Transverse colon (tissue), 4 donors: ENCODE measurements at places on chromosomes 16 and 17.

GRCh38 chr17:54849660-54850059 is 51.0 kb upstream of the TOM1L1 start:
- DNase-seq = no peak

DNA sequence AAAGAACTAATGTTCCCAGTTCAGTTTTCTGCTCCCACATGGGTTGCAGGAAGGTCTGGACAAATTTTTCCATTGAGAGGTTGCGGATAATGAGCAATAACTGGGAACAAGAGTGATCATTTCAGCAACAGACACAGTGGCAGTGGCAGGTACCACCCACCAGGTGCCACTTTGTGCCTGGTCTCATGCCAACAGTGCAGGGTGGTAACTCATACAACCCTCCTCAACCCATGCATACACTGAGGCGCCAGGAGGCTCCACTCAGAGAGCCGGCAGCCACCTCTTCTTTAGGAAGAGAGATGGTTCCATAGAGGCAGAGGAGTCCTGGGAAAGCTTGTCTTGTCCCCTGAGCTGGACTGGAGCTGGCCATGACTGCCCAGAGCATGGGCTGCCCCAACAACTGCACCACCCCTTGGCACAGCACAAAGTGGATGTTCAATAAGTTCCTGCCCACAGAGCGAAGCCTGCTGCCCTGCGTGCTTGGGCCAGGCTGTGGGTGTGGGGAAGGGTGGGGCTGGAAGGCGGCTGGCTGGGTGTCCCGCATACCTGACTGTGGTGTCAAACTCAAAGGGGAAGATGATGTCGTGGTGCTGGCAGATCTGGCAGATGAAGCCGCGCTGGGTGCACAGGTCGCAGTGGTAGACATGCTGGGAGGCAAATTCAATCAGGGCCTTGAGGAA is 6.4 kb upstream of the ARHGAP27 start:
- peak; percentile 48 for DNase-seq

- DNase-seq = no peak
Observed at GRCh38 chr16:88566158-88566557, 4.0 kb upstream of the ZC3H18 start.

GRCh38 chr16:81732699-81733098 is 46.4 kb upstream of the PLCG2 start:
- DNase-seq = no peak

DNA sequence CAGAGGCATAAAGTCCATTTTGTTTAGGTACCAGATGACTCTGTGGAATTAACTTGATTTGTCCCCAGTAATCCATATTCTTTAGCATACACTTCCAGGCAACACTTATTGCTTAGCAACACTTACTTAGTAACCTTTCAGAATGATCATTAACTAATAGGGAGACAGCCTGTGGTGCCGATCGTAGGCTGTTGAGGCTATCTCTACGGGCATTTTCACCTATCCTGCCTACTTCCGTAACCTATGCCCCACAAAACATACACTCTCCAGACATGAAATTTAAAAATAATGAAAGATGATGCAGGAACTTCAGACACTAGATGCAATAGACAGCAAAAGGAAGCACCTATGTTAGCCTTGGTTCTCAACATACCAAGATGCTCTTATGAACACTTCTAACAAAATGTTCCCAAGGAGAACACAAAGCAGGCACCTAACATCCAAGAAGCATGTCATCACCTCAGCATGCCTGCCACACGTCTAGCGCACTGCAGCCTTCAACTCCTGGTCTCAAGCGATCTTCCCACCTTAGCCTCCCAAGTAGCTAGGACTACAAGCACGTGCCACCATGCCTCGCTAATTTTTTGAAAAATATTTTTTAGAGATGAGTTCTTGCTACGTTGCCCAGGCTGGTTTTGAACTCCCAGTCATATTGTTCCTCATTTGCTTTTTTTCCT is 34.5 kb downstream of the HLF start:
- no peak for DNase-seq

- peak; percentile 32 for DNase-seq
Observed at GRCh38 chr17:7133424-7133823, 18.8 kb upstream of the ASGR2 start.

DNA sequence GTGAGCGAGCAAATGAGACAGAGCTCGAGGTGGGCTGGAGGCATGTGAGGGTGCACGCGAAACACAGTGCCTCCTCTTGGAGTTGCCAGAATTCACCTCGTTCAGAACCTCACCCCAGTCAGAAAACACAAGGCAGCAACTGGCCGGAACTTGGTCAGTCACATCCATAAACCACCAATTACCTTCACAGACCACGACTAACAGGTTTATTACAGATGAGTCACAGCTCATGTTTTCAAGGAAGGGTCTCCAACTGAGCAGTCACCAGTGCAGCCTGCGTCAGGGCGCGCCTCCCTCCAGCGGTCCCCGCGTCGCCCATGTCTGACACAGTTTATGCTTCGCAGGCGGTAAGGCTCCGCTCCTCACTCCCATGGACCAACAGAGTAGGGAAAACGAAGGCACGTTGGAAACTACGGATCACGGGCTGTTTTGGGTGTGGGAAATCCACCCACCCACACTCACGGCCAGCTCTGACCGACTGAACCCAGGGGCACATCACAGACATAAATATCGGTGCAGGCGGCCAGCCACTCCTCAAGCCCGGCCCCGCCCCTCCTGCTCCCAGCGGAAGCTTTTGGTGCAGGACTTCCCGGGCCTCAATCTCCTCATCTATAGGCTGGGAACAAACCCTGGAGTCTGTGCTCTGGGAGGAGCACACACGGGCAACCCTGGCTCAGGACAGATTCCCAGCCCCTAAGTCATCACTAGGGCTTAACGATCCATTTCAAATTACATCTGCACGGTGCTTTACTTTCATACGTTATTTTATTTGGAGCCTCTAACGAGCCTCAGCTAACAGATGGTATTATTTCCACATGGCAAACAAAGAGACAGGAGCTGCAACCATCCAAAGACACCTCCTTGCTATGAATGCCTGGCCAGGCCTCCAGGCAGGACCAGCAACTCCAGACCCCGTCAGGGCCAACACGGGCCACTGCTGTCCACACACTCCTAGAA is 126.3 kb downstream of the ZNF778 start:
- peak; percentile 40 for DNase-seq

DNA sequence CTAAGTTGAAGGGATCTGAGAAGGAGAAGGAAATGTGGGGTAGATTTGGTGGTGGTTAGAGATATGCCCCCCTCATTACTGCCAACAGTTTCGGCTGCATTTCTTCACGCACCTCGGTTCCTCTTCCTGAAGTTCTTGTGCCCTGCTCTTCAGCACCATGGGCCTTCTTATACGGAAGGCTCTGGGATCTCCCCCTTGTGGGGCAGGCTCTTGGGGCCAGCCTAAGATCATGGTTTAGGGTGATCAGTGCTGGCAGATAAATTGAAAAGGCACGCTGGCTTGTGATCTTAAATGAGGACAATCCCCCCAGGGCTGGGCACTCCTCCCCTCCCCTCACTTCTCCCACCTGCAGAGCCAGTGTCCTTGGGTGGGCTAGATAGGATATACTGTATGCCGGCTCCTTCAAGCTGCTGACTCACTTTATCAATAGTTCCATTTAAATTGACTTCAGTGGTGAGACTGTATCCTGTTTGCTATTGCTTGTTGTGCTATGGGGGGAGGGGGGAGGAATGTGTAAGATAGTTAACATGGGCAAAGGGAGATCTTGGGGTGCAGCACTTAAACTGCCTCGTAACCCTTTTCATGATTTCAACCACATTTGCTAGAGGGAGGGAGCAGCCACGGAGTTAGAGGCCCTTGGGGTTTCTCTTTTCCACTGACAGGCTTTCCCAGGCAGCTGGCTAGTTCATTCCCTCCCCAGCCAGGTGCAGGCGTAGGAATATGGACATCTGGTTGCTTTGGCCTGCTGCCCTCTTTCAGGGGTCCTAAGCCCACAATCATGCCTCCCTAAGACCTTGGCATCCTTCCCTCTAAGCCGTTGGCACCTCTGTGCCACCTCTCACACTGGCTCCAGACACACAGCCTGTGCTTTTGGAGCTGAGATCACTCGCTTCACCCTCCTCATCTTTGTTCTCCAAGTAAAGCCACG is 28.3 kb downstream of the STH start:
- DNase-seq = no peak

GRCh38 chr17:80956321-80957190 is 35.1 kb upstream of the CHMP6 start:
- DNase-seq = no peak

DNA sequence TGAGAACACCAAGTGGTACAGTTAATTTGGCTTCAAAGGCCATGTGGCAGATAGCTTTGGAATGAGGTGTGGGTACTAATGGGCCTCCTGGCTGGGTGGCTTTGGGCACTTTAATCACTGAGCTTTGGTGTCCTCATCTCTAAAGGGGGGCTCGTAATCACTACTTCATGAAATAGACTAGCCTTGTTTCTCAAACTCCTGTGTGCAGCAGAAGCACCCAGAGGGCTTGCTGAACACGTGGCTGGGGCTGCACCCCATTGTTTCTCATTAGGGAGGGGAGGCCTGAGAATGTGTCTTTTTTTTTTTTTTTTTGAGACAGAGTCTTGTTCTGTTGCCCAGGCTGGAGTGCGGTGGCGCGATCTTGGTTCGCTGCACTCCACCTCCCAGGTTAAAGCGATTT is 5.8 kb downstream of the EPN2 start:
- no peak for DNase-seq

DNA sequence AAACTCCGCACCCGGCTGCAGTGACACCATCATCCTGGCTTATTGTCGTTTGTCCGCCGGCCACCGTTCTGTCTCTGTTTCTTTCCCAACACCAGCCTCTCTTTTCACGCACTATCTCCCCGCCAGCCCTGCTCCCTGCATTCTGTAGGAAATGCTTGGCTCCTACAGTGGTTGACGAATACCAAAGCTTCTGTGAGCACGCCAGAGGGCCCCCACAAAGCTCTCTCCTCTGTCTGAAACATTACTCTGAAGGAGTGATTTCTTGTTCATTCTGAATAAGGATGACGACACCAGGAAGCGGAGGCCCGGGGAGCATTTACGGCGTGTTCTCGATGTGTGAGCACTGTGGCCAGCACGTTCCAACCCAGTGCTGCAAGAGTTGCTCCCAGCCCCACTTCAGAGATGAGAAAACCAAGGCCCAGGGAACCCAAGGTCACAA is 58.8 kb downstream of the ADCY9 start:
- DNase-seq = no peak

GRCh38 chr16:57276596-57276995 is 7.9 kb downstream of the PLLP start:
- no peak for DNase-seq

- DNase-seq = no peak
Observed at GRCh38 chr16:11231367-11231970, 24.5 kb downstream of the SOCS1 start.

GRCh38 chr17:55642741-55643140 is 79.9 kb downstream of the TMEM100 start:
- DNase-seq = no peak

DNA sequence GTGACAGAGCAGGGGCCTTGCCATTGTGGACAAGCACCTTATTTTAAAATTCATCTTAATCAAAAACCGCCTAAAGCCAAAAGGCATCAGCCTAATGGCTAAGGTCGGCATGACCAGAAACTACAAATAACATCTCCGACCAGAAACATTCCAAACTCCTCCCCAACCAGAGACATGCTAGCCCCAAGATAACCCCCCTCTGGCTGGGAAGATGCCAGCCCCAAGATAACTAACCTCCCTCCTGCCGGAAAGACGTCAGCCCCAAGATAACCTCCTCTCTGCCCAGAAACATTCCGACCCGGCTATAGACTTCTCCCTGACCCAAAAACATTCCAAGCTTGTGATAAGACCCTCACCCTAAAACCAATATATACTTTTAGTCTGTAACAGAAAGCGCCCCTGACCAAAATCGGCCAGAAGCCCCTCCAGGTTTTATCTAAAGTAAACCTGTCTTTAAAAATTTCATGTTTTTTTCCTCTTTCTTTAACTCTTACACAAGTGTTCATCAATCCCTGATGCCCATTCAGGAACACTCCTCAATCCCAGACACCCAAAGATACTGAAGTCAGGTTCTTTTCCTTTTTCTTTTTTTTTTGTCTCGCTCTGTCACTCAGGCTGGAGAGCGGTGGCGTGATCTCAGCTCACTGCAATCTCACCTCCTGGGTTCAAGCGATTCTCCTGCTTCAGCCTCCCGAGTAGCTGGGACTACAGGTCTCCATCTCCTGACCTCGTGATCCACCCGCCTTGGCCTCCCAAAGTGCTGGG is 32.7 kb downstream of the TLE7 start:
- DNase-seq = no peak

DNA sequence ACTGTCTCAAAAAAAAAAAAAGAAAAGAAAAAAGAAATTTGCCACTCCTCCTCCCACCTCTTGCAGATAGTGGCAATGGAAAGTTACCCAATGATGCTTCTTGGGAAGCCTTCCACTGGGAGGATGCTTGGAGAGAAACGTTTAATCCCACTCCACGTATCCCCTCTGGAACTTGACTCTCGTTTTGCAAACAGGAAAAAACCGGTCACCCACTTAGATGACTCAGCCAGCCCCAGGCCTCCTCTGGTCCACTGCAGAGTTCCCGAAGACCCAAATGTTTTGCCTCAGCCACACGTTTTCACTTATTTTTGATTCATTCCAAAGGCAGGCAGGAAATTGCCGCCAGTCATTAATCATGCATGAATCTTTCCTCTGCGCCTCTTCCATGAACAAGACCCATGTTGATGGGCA is 9.3 kb upstream of the TNFRSF17 start:
- DNase-seq = no peak

- no peak for DNase-seq
Observed at GRCh38 chr17:46793541-46793940, 25.0 kb downstream of the WNT3 start.

DNA sequence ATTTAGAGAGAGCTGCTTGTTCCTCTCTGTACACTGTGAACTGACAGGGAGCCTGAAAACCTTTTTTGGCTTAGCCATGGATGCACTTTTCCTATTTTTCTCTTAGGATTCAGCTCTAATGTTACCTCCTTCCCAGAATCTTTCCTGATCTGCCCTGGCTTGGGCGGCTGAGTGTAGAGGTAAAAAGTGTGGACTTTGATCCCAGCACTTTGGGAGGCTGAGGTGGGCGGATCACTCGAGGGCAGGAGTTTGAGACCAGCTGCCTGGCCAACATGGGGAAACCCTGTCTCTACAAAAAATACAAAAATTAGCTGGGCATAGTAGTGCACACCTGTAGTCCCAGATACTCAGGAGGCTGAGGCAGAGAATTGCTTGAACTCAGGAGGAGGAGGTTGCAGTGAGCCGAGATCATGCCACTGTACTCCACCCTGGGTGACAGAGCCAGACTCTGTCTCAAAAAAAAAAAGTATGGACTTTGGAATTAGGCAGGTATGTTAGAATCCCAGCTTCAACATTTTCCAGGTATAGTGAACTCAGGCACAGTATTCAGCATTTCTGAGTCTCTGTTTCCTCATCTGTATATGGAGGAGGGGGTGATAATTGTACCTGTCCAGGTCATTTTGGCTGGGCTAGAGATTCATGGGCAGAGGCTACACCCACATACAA is 212.5 kb upstream of the EEF2KMT start:
- DNase-seq = peak; percentile 57

DNA sequence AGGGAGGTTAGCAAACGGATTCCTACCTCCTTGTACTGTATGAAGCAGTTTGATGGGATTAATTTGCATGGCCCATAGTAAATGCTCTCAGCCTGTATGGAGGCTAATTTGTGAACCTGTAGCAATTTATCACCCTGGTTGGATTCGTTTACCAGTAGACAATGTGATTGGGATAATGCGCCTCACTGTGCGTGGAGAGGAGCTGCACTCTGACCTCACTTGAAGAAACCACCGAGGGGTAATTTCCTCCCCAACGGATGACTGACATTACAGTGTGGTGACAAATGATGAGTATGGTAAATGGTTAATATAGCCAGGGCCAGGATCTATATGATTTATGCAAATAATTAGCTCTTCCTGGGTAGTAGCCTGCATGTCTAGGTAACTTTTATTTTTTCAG is 479.1 kb upstream of the RBFOX1 start:
- DNase-seq = no peak

GRCh38 chr17:47605011-47605410 is 44.7 kb upstream of the KPNB1 start:
- no peak for DNase-seq
